ENCODE measurements at places on chromosomes 12 and 14. TPM values are rescaled to one million over a fixed set of nuclear protein-coding genes. Genes with fewer than 3 reads are reported as not detected.
A peak's percentile ranks its signal among the peaks of the same experiment; 100 is the strongest.

The ATP23 gene
- total RNA-seq = 3.9 TPM

The TOMM20L gene
- total RNA-seq = not detected

The LTB4R2 gene
- 9.1 TPM for total RNA-seq

The SLC22A17 gene
- not detected for total RNA-seq

The LIN7A gene
- total RNA-seq = not detected

The VRTN gene
- not detected for total RNA-seq

The TEAD4 gene
- not detected for total RNA-seq

The TAC3 gene
- not detected for total RNA-seq

The TTC6 gene
- total RNA-seq = not detected

DNA sequence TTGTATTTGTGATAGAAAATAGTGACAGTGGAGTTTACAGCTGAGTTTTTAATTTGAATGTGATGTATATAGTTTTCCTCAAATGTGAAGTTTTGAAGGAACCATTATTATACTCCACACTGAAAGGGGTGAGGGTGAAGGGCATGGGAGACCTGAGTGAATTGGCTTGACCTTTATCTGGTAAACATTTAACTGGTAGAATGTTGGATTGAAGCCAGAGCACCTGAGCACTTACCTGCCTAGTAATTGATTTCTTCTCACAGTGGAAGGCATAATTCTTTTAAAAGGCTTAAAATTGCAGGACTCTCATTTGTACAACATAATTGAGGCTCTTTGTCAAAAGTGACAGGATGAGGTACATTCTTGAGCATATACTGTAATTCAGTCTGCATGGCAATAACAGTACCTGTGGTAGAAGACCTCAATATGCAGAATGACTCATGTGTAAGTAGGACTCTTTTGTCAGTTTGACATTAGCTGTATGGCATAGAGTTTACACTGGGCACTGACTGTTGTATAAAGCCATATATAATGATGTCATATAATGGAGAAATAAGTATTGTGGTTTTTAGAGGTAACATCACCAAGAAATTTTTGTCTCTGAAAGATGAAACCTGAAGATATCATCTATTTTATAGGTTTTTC, 309.6 kb downstream of the TMTC2 start:
- no peak overlapping the region for H3K27ac ChIP-seq
- H3K4me3 ChIP-seq = no peak overlapping the region
- H3K4me1 ChIP-seq = no peaks in the 10 kb centered on the region
- no peaks in the 10 kb centered on the region for H3K27me3 ChIP-seq
- H3K36me3 ChIP-seq = no peaks in the 10 kb centered on the region
- DNase-seq = no peak

DNA sequence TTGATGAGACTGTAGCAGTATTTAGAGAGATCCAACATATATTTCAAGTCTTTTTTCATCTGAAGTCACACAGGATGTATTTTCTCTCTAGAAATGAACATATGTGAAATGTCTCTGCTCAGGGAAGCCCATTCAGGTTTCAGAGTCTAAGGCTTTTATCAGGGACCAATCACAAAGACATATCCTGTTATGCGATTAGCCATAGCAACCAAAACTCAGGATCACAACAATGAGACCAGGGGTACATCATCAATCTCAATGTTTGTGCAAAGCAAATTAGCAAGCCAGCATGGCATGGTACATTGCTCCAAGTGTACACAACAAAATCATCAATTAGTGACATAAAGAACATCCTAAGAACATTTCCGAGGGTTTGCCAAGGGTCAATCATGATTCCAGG, 99.2 kb upstream of the AMN1 start:
- peaks cover 16% of the 10 kb centered on the region for H3K36me3 ChIP-seq
- no peak for DNase-seq
- peaks cover 41% of the 10 kb centered on the region for H3K4me1 ChIP-seq
- peak overlapping the region; percentile 32 for H3K27ac ChIP-seq
- no peaks in the 10 kb centered on the region for H3K27me3 ChIP-seq

GRCh38 chr14:42428996-42429395, 822.3 kb downstream of the LRFN5 start:
- H3K27ac ChIP-seq = peak overlapping the region; percentile 80
- peaks cover 28% of the 10 kb centered on the region for H3K4me1 ChIP-seq
- peak; percentile 24 for DNase-seq
- H3K4me3 ChIP-seq = peak overlapping the region; percentile 12

DNA sequence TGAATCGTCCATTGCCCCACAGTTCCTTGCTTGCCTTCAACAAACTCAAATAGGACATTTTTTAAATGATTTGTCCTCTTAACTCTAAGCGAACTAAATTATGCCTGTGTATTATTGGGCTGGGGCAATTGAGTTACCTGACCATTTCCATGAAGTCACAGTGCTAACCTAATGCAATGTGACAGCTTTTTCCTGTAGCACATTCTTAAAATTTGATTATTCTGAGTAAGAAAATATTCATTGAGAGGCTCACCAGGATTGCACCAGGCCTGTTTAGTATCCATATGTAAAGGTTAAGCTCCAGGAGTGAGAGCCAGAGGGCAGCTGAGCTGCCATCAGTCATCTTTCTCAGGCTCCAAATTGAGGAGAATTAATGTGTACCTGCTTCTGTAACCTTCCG, 90.9 kb downstream of the GPR65 start:
- H3K4me1 ChIP-seq = no peaks in the 10 kb centered on the region
- no peak overlapping the region for H3K4me3 ChIP-seq
- H3K27me3 ChIP-seq = peaks cover 5% of the 10 kb centered on the region

DNA sequence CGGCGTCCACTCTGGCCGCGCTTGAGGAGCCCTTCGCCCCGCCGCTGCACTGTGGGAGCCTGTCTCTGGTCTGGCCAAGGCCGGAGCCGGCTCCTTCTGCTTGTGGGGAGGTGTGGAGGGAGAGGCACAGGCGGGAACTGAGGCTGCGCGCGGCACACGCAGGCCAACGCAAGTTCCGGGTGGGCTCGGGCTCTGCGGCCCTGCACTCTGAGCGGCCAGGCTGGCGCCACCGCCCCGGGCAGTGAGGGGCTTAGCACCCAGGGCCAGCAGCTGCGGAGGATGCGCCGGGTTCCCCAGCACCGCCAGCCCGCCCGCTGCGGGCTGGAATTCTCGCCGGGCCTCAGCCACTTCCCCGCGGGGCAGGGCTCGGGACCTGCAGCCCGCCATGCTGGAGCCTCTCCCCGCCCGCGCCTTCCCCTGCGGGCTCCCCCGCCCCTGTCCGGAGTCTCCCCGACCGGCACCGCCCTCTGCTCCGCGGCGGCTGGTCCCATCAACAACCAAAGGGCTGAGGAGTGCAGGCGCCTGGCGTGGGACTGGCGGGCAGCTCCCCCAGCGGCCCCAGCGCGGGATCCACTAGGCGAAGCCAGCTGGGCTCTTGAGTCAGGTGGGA, 921.2 kb upstream of the FOXG1 start:
- no peak overlapping the region for H3K4me3 ChIP-seq
- H3K27ac ChIP-seq = no peak overlapping the region
- no peaks in the 10 kb centered on the region for H3K36me3 ChIP-seq
- no peaks in the 10 kb centered on the region for H3K4me1 ChIP-seq
- no peaks in the 10 kb centered on the region for H3K27me3 ChIP-seq
- no peak for DNase-seq

DNA sequence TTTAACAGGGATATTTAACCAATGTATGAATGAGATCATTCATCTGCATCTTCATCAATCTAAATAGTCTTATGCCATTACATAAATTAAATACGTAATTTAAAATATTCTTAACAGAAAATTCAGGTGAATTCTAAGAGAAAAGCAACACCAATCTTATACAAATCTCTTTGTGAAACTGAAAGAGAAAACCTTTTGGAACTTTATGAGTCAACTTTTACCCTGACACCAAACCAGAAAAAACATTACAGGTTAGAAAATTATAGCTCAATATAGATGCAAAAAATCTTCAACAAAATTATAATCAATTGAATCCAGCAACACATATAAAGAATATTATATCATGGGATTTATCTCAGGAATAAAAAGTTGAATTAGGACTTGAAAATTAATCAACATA, 3.4 kb downstream of the GLIPR1L1 start:
- DNase-seq = no peak
- H3K4me1 ChIP-seq = peaks cover 8% of the 10 kb centered on the region
- no peak overlapping the region for H3K4me3 ChIP-seq
- H3K27me3 ChIP-seq = peaks cover 11% of the 10 kb centered on the region
- H3K36me3 ChIP-seq = no peaks in the 10 kb centered on the region

DNA sequence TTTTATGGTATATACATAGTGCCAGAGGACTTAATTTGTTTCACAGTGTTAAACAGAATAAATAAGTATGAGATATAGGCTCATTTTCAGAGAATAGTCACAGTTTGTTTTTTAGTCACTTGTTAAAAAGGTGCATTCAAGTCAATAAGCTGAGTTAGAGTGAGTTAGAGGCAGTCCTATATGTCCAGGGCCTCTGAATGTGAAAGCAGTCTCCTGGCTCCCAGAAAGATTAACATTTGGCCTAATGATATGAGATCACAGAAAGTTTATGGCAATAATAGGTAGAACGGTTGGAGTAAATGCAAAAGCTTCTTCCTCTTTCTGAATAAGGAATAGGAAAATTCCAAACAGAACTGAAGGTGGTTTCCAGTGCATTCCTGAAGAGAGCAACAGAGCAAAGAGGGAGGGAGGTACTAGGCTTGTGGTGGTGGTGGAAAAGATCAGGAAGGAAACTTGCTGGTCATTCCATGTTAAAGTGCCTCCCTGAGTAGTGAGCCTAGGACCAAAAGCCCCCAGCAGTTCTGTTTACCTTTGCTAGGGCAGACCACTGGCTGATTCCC, 54.4 kb downstream of the SLC38A4 start:
- H3K36me3 ChIP-seq = no peaks in the 10 kb centered on the region
- H3K4me1 ChIP-seq = no peaks in the 10 kb centered on the region
- H3K27ac ChIP-seq = no peak overlapping the region

- peak overlapping the region; percentile 96 for H3K27ac ChIP-seq
- H3K4me3 ChIP-seq = peak overlapping the region; percentile 92
- no peaks in the 10 kb centered on the region for H3K27me3 ChIP-seq
- peak; percentile 70 for DNase-seq
- peaks cover 14% of the 10 kb centered on the region for H3K36me3 ChIP-seq
These were observed 1.4 kb upstream of the TRMT61A start for GRCh38 chr14:103527408-103528145.

- no peak for DNase-seq
- peaks cover 2% of the 10 kb centered on the region for H3K27me3 ChIP-seq
- H3K4me3 ChIP-seq = peak overlapping the region; percentile 90
- H3K4me1 ChIP-seq = peaks cover 34% of the 10 kb centered on the region
- peak overlapping the region; percentile 50 for H3K27ac ChIP-seq
- peaks cover 19% of the 10 kb centered on the region for H3K36me3 ChIP-seq
These were observed 788 bp downstream of the ENO2 start for GRCh38 chr12:6914947-6915788.

DNA sequence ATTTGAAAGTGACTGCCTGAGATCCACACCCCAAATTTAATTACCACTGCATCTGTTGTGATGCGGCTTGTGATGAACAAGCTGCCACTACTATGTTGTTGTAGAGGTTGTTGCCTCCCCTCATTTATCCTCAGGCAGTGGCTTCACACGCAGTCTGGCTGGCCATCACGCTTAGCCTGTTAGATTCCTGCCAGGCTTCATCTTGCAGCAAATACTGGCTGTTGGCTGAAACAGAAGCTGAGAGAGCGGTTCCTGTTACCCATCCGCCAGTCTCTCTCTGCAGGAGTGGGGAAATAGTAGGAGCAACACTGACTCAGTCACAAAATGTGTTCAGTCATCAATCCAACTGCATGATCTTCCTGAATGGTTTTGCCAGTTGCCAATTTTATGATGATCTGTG, 934.4 kb downstream of the FLRT2 start:
- no peak for DNase-seq
- H3K4me3 ChIP-seq = no peak overlapping the region
- no peaks in the 10 kb centered on the region for H3K36me3 ChIP-seq

GRCh38 chr14:76329951-76330350, 46.0 kb upstream of the ESRRB start:
- no peak for DNase-seq
- H3K4me3 ChIP-seq = no peak overlapping the region
- H3K27me3 ChIP-seq = peaks cover 52% of the 10 kb centered on the region
- H3K36me3 ChIP-seq = no peaks in the 10 kb centered on the region

DNA sequence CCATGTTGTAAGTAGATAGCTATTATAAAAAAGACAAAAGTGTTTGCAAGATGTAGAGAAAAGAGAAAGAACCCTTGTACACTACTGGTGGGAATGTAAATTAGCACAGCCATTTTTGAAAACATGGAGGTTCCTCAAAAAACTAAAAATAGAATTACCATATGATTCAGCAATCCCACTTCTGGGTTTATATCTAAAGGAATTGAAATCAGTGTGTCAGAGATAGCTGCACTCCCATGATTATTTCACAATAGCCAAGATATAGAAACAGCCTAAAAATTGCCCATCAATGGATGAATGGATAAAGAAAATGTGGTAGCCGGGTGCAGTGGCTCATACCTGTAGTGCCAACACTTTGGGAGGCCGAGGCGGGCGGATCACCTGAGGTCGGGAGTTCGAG, 9.2 kb downstream of the PSMC6 start:
- no peaks in the 10 kb centered on the region for H3K4me1 ChIP-seq
- H3K27me3 ChIP-seq = no peaks in the 10 kb centered on the region
- H3K4me3 ChIP-seq = no peak overlapping the region
- no peak overlapping the region for H3K27ac ChIP-seq
- no peak for DNase-seq

GRCh38 chr12:92597118-92597517, 105.7 kb upstream of the PLEKHG7 start:
- no peak overlapping the region for H3K27ac ChIP-seq
- H3K4me1 ChIP-seq = peaks cover 57% of the 10 kb centered on the region
- H3K4me3 ChIP-seq = no peak overlapping the region
- no peak for DNase-seq

GRCh38 chr14:75821831-75822521, 159.8 kb downstream of the TGFB3 start:
- H3K27me3 ChIP-seq = no peaks in the 10 kb centered on the region
- peaks cover 45% of the 10 kb centered on the region for H3K36me3 ChIP-seq
- no peak overlapping the region for H3K27ac ChIP-seq
- no peak overlapping the region for H3K4me3 ChIP-seq

DNA sequence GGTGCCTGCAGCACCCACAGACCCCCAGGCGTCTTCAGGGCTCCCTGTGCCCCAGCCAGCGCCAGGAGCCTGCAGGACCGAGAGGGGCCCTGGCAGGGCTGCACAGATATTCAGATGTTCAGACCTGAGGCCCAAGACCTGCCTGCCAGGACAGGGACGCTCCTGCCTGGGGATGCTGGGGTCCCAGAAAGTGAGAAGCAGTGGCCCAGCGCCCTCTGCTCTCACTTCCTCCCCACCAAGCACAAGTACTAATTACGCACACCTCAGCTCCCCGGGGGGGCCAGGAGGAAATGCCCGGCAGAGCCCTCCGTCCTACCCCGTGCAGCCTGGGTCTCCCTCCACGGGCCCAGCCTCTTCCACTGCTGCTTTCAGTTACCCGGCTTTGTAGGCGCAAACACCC, 28.8 kb upstream of the INF2 start:
- peak overlapping the region; percentile 98 for H3K27ac ChIP-seq
- H3K4me3 ChIP-seq = peak overlapping the region; percentile 76
- peak; percentile 72 for DNase-seq
- no peaks in the 10 kb centered on the region for H3K27me3 ChIP-seq
- H3K4me1 ChIP-seq = peaks cover 97% of the 10 kb centered on the region
- no peaks in the 10 kb centered on the region for H3K36me3 ChIP-seq
